ENCODE measurements at places on chromosomes 3 and 15.
A peak's percentile ranks its signal among the peaks of the same experiment; 100 is the strongest.

GRCh38 chr15:88382482-88382983, 84.7 kb downstream of the MRPL46 start:
- no peak for DNase-seq
- H3K27ac ChIP-seq, result no peak overlapping the region
- no peak overlapping the region for H3K4me3 ChIP-seq
- no peaks in the 10 kb centered on the region for H3K27me3 ChIP-seq
- H3K36me3 ChIP-seq, result no peaks in the 10 kb centered on the region
- H3K4me1 ChIP-seq, result no peaks in the 10 kb centered on the region

GRCh38 chr3:71142441-71143161, 440.9 kb downstream of the FOXP1 start:
- H3K4me1 ChIP-seq, result peaks cover 8% of the 10 kb centered on the region
- H3K36me3 ChIP-seq, result no peaks in the 10 kb centered on the region
- H3K27ac ChIP-seq, result peak overlapping the region; percentile 11

- peaks cover 13% of the 10 kb centered on the region for H3K4me1 ChIP-seq
- H3K27me3 ChIP-seq, result no peaks in the 10 kb centered on the region
- H3K27ac ChIP-seq, result no peak overlapping the region
Observed at GRCh38 chr3:30473374-30474051, 132.9 kb upstream of the TGFBR2 start.

DNA sequence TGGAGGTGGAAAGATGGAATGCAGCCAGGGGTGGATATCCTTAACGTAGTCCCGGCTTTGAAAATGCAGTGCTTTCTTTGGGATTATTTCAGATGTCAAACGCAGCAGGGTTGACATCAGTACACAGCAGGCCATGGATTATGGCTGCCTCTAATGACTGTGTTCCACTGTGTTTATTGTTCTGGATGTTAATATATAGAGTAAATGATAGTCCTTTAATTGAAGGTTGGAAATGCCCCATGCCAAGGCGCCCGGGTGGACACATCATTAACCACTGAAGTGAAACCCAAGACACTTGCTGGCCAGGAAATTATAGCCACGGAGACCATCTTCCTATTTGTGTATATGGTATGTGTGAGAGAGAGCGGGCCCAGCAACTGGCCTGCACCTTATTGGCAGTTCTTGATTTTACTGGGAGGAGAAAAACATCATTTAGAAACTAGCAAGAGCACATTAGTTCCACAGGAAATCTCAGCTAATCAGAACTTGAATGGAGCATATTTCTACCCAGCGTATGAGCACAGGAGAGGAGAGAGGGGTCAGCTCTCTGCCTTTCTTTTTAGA, 254.9 kb upstream of the RASGRP1 start:
- no peak overlapping the region for H3K27ac ChIP-seq
- DNase-seq, result no peak
- peaks cover 2% of the 10 kb centered on the region for H3K27me3 ChIP-seq
- H3K36me3 ChIP-seq, result no peaks in the 10 kb centered on the region
- H3K4me3 ChIP-seq, result no peak overlapping the region
- H3K4me1 ChIP-seq, result no peaks in the 10 kb centered on the region

GRCh38 chr3:53169045-53169831, 8.2 kb downstream of the PRKCD start:
- H3K27ac ChIP-seq, result no peak overlapping the region
- H3K27me3 ChIP-seq, result peaks cover 17% of the 10 kb centered on the region
- no peak for DNase-seq

DNA sequence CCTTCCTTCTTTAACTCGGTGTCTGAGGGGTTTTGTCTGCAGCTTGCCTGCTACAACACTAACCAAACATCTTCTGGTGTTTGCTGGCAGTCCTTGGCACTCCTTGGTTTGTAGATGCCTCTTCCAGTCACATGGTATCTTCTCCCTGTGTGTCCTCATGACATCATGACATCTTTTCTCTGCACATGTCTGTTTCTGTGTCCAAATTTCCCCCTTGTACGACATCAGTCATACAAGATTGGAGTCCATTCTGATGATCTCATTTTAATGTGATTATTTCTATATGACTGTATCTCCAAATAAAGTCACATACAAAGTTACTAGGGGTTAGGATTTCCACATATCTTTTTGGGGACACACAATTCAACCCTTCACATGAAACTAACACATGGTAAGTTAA, 152.3 kb upstream of the LRRN1 start:
- H3K4me3 ChIP-seq, result no peak overlapping the region
- peaks cover 4% of the 10 kb centered on the region for H3K36me3 ChIP-seq
- no peak for DNase-seq
- no peak overlapping the region for H3K27ac ChIP-seq

GRCh38 chr3:29609328-29609811, 328.5 kb downstream of the RBMS3 start:
- no peak overlapping the region for H3K27ac ChIP-seq
- DNase-seq, result no peak
- H3K27me3 ChIP-seq, result peaks cover 2% of the 10 kb centered on the region
- no peaks in the 10 kb centered on the region for H3K36me3 ChIP-seq

- no peak overlapping the region for H3K27ac ChIP-seq
- H3K27me3 ChIP-seq, result no peaks in the 10 kb centered on the region
- peaks cover 7% of the 10 kb centered on the region for H3K36me3 ChIP-seq
- H3K4me1 ChIP-seq, result no peaks in the 10 kb centered on the region
- no peak for DNase-seq
Observed at GRCh38 chr3:81776643-81777042, 15.2 kb upstream of the GBE1 start.

- peak; percentile 10 for DNase-seq
- H3K4me3 ChIP-seq, result no peak overlapping the region
- no peaks in the 10 kb centered on the region for H3K4me1 ChIP-seq
- H3K36me3 ChIP-seq, result no peaks in the 10 kb centered on the region
- H3K27ac ChIP-seq, result no peak overlapping the region
- H3K27me3 ChIP-seq, result no peaks in the 10 kb centered on the region
Observed at GRCh38 chr3:151412989-151413388, 28.4 kb upstream of the P2RY12 start.

- H3K36me3 ChIP-seq, result no peaks in the 10 kb centered on the region
- no peak overlapping the region for H3K4me3 ChIP-seq
- H3K27me3 ChIP-seq, result peaks cover 1% of the 10 kb centered on the region
Observed at GRCh38 chr15:67116742-67117141, 51.3 kb downstream of the SMAD3 start.

DNA sequence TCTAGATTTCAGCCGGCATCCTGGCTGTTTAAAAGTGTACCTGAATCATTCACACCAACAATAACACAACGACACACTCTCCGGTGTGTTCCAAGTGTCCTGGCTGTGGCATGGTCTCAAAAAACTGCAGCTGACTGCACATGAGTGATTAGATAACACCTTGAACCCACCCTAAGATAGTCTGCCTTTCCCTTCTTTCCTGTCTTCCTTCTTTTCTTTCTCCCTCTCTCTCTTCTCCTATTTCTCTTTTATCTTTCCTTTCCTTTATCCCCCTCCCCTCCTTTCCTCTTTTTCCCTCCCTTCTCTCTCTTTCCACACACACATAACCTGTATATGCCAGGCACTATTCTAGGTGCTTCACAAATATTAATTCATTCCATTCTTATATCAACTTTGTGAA, 1.2 kb upstream of the FAH start:
- DNase-seq, result no peak
- peaks cover 5% of the 10 kb centered on the region for H3K36me3 ChIP-seq
- H3K27ac ChIP-seq, result peak overlapping the region; percentile 1
- H3K27me3 ChIP-seq, result peaks cover 3% of the 10 kb centered on the region
- peaks cover 10% of the 10 kb centered on the region for H3K4me1 ChIP-seq
